NCI-H187 (cell line): ENCODE measurements at places on chromosomes 2 and 18.

DNA sequence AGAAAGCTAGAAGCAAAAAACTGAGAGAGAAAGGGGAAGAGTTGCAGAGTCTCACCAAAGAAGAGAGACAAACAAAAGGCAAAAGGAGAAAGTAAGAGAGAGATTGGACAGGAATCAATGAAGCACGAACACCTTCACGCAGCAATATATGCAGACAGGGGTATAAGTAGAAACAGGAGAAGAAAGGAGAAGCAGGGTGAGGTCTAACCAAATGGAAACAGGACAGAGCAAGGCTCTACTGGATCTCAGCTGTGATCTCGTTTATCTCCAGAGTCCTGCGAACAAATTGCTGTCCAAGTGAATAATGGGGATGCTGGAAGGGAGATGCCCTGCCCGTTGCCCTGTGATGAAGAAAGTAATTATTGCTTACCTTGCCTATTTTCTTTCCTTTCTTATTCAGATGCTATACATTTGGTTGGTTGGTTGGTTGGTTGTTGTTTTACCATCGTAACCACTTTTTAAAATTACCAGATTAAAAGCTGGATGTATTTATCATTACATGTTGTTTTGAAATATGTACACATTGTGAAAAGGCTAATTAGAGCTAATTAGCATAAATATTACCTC is 34.0 kb downstream of the SP100 start:
- no peak for DNase-seq

DNA sequence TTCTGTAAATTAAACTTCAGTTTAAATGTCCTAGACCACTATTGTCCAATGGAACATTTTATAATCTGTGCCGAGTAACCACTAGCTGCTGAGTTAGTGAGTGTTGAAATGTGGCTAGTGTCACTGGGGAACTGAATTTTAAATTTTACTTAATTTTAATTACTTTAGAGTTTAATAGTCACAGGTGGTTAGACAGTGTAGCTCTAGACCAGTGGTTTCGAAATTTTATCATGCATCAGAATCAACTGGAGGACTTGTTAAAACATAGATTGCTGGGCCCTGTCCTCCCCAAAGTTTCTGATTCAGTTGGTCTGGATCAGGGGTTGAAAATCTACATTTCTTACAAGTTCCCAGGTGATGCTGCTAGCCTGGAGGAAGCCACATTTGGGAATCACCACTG is 110.4 kb downstream of the FMNL2 start:
- DNase-seq = no peak

DNA sequence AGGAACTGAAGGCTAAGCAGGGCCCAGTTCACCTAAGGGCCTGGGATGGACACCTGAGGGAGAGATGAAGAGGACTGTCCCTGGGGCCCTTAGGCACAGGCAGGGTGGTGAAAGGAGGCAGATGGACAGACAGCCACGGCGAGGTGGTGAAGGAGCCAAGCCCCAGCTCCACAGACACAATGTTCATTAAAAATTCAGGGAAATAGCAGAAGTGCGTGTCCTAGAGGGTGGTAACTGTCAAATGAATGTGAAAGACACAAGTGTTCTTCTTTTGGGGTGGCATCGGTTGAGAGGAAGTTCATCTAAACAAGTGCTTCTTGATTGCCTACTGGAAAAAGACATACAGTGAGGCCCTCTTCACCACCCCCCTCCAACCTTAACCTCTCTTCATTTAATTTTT is 76.2 kb upstream of the SIX2 start:
- no peak for DNase-seq

DNA sequence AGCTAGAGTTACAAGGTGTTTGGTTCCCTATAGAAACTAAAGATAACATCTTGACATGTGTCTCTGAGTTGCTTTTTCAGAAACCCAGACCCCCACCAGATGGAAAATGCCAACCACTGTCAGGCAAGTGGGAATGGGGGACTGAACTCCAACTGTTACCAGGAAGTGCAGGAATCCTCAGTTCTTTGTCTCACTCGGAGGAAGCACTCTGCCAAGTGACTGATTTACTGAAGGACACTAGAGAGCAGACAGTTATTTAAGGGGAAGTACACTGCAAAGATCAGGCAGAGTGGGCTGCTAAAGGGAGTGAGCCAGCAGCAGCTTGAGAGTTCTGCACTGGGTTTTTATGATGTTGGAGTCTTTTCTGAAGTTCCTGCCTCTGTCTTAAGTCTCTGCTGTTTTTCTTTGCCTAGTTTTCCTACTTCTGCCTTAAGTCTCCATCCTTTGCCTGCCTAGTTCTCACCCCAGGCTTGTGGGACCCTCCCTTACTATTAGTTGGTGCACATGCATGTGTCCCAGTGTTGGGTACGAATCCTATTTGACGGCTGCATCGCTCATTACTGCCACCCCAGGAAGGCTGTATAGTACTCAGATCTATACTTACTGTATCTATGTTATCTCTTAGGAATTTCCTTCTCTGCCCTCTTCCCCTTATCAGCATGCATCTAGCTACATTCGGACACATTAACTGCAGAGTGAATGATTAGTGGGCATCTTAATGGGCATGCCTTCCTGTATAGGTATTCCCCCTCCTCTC is 97.1 kb downstream of the TEX51 start:
- DNase-seq = no peak

GRCh38 chr2:60577682-60578283 is 24.3 kb upstream of the BCL11A start:
- no peak for DNase-seq

GRCh38 chr2:197219636-197220035 is 90.9 kb downstream of the ANKRD44 start:
- DNase-seq = no peak

GRCh38 chr2:131027566-131028528 is 65.4 kb downstream of the FAM168B start:
- DNase-seq = no peak

GRCh38 chr18:23612434-23613090 is 26.3 kb upstream of the NPC1 start:
- no peak for DNase-seq

DNA sequence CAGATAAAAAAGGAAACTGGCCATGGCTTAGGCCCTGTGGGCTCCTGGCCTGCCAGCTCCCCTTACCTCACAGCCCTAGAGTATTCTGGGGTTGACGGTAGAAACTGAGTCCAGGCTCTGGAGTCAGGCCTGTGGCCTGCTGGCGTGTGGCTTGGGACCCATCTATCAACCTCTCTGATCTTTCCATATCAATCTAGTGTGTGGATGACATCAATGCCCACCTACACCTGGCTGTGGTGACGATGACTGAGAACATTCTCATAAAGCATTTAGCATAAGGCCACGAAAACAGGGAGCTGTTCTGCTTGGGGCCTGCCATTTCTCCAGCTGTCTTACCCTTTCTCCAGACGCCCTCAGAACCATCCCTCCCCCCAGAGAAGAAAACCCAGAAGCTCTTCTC is 17.9 kb downstream of the PCARE start:
- no peak for DNase-seq

DNA sequence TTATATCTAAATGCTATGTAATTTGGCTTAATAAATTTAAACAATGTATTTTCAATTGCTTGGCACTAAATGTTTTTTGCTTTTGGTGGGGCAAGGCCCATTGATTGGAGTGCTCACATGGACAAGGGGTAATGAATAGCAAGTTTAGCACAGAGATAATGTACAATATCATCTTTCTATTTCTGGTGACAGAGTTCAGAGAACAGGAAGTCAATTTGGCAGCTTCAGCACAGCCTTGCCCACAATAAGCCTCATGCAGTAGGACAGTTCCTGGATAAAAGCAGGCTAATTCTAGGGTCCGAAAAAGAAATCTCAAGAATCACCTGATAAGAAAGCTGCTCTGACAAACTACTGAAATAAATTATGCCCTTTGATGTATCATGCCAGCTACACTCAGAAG is 443.9 kb upstream of the FSHR start:
- no peak for DNase-seq

- no peak for DNase-seq
Measured at GRCh38 chr2:133143645-133144044, 424.6 kb downstream of the NCKAP5 start.

- DNase-seq = no peak
Measured at GRCh38 chr2:108573061-108573460, 38.8 kb downstream of the LIMS1 start.

- DNase-seq = no peak
Measured at GRCh38 chr2:14235667-14236066, 396.9 kb upstream of the LRATD1 start.

GRCh38 chr2:18915227-18915626 is 325.9 kb upstream of the NT5C1B start:
- no peak for DNase-seq

- DNase-seq = no peak
Measured at GRCh38 chr2:98161186-98161585, 74.2 kb downstream of the VWA3B start.

GRCh38 chr2:55590810-55591440 is 26.5 kb downstream of the PPP4R3B start:
- DNase-seq = no peak

- DNase-seq = no peak
Measured at GRCh38 chr2:194105358-194105757, 1551.7 kb upstream of the SLC39A10 start.

DNA sequence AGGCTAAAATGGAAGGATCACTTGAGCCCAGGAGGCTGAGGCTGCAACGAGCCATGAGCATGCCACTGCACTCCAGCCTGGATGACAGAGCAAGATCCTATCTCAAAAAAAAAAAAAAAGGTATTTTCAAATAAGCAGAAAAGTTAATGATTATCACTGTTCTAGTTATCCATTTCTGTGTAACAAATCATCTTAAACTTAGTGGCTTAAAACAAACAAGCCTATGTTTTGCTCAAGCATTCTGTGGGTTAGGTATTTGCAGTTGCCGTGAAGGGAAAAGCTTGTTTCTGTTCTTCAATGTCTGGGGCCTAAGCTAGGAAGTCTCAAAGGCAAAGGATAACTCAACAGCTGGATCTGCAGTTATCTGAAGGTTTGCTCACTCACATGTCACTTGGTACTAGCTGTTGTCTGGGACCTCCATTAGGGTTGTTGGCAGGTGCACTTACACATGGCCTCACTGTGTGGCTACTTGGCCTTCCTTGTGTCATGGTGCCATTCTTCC is 14.1 kb downstream of the MFF start:
- DNase-seq = no peak

- no peak for DNase-seq
Measured at GRCh38 chr18:66196805-66197204, 407.1 kb downstream of the CDH19 start.

- no peak for DNase-seq
Measured at GRCh38 chr2:126866451-126866850, 32.2 kb upstream of the TEX51 start.

GRCh38 chr18:9792565-9793245 is 84.6 kb downstream of the RAB31 start:
- no peak for DNase-seq

- DNase-seq = no peak
Measured at GRCh38 chr2:58769111-58769863, 528.2 kb upstream of the FANCL start.

DNA sequence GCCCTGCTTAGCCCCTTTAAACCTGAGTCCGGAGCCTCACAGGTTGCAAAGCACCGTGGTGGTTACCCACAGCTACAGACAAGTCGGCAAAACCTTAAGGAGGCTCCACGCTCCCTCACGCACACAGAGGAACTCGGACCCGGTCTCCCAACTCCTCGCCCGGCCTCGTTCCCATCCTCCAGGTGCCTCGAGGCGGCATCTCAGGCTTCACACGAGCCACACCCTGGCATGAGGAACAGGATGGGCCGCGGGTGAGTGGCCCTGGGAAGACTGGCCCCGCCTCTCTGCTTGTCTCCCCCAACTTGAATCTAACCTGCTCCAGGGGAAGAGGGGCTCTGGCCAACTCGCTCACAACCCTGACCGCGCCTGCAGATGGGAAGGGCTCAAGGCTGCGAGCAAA is 97.4 kb downstream of the EIPR1 start:
- DNase-seq = no peak

GRCh38 chr18:47110492-47111274 is 39.6 kb downstream of the HDHD2 start:
- DNase-seq = no peak

DNA sequence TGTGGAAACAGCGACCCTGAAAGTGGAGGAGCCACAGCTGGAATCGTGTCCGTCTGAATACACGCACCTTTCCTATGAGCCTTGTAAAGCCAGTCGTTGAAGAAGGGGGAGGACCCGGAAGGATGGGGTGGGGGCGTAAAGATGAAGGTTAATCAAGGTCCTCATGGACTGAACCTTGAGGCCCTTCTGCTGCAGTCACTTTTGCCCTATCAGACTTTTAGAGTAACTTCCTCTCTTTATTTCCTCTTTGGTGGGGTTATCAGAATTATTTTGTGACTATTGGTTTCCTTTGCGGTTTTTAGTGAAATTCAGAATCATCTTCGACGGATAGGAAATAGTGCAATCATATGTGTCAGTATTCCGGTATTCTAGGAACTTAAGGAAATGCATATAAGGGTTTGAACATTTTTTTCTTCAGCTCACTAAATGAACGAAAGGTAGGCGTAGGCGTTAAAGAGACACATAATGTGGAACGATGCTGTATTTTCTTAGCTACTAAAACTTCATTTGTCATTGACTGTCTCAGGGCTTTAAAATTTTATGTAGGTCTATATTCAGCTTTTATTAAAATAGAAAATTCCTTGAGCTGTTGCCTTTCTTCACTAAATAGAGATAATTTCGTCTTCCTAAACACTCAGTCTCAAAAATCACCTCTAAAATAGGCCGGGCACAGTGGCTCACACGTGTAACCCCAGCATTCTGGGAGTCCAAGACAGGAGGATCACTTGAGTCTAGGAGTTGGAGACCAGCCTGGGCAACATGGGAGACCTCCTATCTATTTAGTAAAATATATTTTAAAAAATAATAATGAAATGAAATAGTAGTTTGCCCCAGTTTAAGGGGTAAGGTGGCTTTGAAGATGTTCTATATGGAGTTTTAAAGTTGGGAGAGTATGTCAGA is 1.4 kb upstream of the YES1 start:
- no peak for DNase-seq

- no peak for DNase-seq
Measured at GRCh38 chr2:234307322-234307961, 189.4 kb downstream of the ARL4C start.

GRCh38 chr2:67566958-67567635 is 170.0 kb downstream of the ETAA1 start:
- DNase-seq = no peak

DNA sequence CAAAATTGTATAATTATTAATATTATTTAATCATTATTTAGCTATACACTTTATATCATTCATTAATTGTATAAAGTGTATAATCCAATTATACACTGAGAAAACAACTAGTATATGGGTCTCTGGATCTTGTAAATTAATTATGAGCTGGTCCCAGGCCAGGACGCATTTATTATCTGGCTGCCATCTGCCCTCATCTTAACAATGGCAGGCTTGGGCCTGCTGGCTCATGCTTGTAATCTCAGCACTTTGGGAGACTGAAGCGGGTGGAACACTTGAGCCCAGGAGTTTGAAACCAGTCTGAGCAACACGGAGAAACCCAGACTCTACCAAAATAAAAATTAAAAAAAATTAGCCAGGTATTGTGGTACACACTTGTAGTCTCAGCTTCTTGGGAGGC is 502.2 kb upstream of the NRXN1 start:
- DNase-seq = no peak

- DNase-seq = no peak
Measured at GRCh38 chr2:36801088-36801487, 104.6 kb downstream of the VIT start.

GRCh38 chr2:173296235-173296634 is 58.4 kb upstream of the CDCA7 start:
- DNase-seq = no peak

- no peak for DNase-seq
Measured at GRCh38 chr2:95391641-95392310, 10.7 kb upstream of the FAHD2A start.

- no peak for DNase-seq
Measured at GRCh38 chr2:177405029-177405692, 12.6 kb downstream of the AGPS start.

GRCh38 chr2:134433469-134433868 is 179.6 kb downstream of the MGAT5 start:
- no peak for DNase-seq
